Liver (tissue), 10 donors: ENCODE measurements at places on chromosomes 13 and 19.

- DNase-seq, result no peak
These were observed 47.9 kb downstream of the MICU2 start for GRCh38 chr13:21556051-21556450.

- no peak for DNase-seq
These were observed 4.2 kb downstream of the DPP9 start for GRCh38 chr19:4719499-4719866.

DNA sequence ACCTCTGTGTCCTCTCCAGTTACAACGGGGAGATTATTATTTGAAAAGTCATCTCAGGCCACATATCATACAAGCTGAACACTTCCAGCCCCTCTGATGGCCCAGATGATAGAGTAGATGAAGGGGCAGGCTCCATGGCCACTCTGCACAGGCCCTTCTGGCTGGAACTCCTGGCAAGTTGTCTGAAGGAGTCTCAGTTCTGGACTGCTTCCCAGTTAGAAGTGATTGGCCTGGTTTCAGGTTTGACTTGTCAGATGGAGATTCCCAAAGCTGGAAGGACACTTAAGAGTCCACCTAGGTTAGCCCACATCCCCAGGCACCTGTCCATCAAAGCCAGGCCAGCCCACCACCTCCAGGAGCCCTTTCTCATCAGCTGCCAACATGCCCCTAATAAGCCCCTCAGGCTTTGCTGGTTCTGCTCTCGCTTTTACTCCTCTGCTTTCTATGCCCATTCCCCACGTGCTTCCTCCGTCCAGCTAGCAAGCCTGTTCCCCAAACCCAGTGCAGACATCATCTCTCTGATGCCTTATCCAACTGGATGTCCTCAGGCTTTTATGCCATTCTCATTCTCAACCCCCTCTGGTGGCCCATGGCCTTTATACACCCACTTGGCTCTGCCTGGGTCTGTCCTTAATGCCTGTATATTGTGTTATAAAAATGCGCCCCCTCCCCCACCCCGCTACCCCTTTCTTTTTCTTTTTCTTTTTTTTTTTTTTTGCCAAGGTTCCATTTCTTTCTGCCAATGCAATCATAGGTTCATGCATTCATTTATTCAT lies 56.5 kb downstream of the HSPH1 start:
- no peak for DNase-seq

- no peak for DNase-seq
These were observed 6.0 kb upstream of the AMER2 start for GRCh38 chr13:25178070-25178469.

- no peak for DNase-seq
These were observed 55.4 kb upstream of the GTF2F2 start for GRCh38 chr13:45064889-45065288.

DNA sequence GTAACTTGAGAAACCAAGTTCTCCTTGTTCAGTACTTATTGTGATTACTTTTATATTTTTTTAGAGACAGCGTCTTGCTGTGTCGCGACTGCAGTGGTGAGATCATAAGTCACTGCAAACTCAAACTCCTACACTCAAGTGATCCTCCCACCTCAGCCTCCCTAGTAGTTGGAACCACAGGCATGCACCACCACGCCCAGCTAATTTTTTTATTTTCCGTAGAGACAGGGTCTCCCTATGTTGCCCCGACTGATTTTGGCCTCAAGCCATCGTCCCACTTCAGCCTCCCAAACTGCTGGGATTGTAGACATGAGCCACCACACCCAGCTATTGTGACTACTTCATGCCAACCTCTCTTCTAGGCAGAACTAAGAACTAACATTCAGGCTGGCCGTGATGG lies 8.3 kb downstream of the C19orf53 start:
- DNase-seq, result no peak

DNA sequence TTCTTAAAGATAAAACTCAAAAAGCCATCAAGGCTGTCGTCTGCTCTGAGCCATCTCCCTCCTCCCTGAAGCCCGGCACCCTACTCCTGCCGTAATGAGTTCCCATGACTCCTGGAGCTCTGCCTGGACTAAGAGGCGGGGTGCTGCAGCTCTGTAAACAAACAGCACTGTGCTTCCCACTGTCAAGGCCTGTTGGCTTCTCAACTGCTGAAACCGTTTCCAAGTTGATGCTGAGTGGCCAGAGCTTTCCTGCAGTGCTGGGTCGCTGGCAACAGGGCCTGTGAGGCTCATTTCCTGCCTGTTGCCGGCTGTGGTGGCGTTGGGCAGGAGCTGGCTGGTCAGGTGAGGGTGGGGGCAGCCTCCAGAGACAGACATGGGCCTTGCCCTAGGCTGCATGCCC lies 26.7 kb upstream of the ISYNA1 start:
- no peak for DNase-seq

DNA sequence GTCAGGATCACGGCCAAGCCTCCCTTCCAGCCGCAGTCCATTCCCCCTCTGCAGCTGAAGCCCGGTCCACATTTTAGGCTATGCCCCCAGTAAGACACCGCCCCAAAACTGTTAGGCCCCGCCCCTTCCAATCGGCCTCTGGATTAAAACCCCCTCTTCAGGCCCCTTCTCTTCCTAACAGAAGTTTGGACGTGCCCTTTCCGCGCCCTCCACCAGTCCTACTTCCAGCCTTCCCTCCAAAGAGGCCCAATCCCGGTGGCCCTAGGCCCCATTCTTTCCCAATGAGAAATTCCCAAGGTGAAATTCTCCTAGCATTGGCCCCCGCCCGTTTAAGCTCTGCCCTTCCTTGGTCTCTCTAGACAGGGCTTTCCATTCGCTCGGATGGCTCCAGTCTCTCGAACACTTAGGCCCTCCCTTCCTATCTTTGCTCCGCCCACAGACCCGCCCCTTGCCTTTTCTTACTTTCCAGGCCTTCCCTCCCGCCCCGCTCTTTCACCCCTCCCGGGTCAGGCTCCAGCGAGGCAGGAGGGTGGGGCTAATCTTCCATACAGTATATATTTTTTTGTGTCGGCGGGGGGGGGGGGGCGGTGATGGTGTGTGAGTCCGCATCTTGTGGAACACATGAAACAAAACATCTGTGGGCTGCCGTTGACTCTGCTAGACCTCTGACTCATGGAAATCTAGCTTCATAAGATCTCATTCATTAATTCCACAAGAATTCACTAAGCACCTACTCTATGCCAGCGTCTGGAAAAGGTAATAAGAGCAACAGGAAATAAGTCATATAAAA lies 13.6 kb downstream of the LTBP4 start:
- peak; percentile 89 for DNase-seq

DNA sequence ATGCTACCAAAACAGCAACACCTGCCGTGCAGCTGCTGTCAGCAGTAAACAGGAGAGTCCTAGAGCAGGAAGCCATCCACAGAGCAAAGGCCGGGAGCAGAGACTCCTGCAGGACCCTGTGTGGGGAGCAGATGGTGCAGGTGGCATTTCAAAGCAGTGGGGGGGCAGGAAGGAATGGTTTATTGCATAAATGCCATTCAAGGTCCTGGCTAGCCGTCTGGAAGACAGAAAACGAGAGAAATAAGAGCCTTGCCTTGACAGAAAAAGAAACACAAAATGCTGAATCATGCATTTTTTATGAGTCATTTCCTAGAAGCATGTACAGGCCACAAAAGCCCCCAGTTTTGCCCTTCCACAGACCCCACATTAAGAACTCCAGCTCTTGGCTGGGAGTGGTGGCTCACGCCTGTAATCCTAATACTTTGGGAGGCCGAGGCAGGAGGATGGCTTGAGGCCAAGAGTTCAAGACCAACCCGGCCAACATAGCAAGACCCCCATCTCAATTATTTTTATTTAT lies 5.4 kb downstream of the RSPH6A start:
- DNase-seq, result no peak

- no peak for DNase-seq
These were observed 14.8 kb upstream of the NOP53 start for GRCh38 chr19:47730521-47730889.

DNA sequence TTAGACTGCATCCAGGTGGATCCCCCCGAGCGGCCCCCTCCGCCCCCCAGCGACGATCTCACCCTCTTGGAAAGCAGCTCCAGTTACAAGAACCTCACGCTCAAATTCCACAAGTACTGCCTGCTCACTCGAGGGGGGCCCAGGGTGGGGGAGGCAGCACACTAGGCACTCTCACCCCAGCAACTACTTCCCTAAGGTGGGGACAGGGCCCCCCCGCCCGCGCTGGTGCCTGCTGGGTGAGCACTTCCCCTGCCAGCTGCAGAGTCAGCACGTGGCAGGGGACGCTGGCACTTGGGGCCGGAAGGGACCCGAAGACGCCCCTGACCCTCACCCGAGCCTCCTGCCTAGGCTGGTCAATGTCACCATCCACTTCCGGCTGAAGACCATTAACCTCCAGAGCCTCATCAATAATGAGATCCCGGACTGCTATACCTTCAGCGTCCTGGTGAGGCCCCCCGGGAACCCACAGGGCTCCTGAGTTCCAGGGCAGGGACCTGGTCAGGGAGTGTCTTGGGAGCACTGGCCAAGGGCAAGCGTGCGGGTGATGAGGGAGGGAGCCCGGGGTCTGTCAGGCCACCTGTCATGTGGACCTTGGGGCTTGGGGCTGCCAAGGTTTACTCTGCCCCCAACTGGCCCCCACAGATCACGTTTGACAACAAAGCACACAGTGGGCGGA lies 5.2 kb downstream of the MCOLN1 start:
- DNase-seq, result no peak

GRCh38 chr19:4877753-4878490 lies 10.5 kb upstream of the PLIN3 start:
- no peak for DNase-seq

DNA sequence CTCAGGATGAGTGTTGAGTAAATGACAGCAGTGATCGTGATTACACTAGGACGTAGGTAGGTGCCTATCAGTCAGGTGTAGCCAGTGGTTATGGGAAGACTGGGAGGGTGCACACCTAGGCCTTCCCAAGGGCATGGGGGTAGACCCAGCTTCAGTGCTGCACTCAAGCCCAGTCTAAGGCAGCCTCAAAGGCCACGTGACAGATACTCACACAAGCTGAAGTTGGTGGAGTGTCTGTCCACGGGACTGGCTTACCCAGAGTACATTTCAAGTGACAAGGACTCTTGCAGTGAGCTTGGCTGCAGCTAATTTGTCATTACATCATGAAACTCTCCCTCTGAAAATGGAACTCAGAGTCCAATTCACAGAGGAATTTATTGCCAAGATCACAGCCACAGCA lies 118.3 kb downstream of the SHISA2 start:
- DNase-seq, result no peak

- no peak for DNase-seq
These were observed 49.8 kb downstream of the BICRA start for GRCh38 chr19:47658431-47659348.

- DNase-seq, result no peak
These were observed 19.2 kb downstream of the CEACAM6 start for GRCh38 chr19:41774515-41774980.

DNA sequence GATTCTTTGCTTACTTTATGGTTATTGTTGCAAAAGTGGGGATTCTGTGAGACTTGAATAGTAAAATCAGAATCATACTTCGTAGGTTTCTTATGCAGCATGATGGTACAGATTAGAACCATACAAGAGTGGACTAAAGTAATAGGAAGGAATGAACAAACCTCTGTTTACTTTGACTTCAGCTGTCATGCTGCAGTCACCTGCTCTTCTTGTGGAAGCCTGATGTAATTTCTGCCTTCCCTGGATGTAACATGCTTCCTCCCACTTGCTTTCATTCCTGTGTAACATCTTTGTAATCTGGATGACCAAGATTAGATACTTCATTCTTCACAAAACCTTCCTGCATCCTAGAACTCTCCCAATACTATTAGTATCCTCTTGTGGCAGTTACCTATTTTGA lies 235.0 kb downstream of the PCCA start:
- DNase-seq, result no peak

DNA sequence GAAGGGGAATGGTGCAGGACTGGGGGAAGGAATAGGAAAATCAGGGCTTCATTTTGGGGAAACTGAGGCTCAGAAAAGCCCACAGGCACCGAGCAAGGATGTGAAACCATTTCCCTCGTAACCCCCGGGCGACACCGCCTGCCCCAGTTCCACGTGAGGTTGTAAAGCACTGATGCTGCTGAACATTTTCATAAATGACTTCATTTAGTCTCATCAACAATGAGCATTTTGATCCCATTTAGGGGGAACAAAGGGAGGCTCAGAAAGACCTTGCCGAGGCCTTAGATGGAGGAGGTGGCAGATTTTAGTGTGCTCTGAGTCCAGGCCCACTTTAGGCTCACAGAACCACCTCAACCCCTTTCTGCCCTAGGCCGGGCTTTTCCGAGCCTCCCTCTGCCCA lies 20.5 kb upstream of the FBXO27 start:
- DNase-seq, result no peak
